ENCODE measurements at places on chromosomes 13 and 19.

- DNase-seq, result no peak
Observed at GRCh38 chr19:7874076-7874896, at the start of gene PRR36. TSS of gene PRR36 (minus strand) at chr19:7874390. CDS start at chr19:7873689, 701 bp downstream.

- peak; percentile 46 for DNase-seq
Observed at GRCh38 chr13:114212158-114212495, 22.6 kb upstream of the CDC16 start.

GRCh38 chr13:99199541-99200431, 868 bp upstream of the UBAC2 start:
- DNase-seq, result no peak

DNA sequence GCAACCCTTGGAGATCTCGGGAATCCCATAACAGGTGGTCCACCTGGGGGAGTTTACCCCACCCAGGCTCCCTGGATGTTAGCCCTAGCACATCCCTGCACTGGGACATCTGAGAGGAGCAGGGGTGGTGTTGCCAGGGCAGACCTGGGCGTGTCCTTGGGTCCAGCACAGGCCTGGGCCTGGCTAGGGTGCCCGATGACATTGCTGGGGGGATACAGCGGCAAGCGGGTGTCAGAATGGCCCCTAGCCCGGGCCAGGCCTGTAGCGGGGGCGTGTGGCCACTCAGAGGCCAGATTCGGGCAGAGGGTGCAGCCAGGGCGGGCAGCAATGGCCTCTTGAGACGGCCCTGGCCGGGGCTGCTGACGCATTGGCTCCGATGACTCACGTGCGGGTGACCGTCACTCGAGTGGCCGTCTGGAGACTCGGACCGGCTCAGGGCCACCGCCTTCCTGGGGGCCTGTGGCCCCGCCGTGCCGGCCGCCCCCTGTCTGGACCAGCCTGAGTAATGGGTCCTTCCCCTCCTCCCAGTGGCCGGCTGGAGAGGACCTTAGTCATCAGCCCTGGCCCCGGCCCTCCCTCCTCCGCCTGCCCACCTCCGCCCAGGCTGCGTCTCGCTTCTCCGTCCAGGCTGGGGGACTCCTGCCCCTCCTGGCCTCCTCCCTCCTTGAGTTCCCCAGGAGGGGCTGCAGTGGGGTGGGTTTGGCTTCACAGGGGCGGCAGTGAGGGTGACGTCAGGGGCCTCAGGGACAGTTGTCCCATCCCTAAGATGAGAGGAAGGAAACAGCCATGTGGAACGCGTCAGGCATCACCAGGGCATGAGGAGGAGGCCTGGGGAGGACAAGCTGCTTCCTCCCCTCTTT, 23.2 kb upstream of the CRTC1 start:
- DNase-seq, result no peak

DNA sequence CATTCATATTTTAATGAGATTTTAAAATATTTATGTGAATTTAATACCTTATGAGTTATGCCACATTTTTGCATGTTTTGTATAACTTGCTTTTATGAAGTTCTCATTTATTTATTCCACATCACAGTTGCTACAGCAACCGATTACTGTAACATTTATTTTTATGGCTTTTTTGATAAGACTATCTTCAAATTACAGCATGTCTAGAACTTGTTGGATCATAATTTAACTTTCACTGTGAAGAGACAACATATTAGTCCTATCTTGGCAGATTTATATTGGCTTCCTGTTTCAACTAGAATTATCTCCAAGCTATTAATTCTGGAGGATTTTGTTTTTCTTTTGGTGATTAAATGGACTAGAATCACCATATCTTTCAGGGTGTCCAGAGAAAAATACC, 793.7 kb upstream of the SLITRK5 start:
- no peak for DNase-seq

- DNase-seq, result no peak
Observed at GRCh38 chr19:47331931-47332547, at the start of gene C5AR2. TSS of gene C5AR2 (plus strand) at chr19:47332175. CDS start at chr19:47340800, 8,625 bp downstream.

Data from fibroblast of upper back skin (primary cell).